ENCODE measurements at places on chromosomes 4 and X.

DNA sequence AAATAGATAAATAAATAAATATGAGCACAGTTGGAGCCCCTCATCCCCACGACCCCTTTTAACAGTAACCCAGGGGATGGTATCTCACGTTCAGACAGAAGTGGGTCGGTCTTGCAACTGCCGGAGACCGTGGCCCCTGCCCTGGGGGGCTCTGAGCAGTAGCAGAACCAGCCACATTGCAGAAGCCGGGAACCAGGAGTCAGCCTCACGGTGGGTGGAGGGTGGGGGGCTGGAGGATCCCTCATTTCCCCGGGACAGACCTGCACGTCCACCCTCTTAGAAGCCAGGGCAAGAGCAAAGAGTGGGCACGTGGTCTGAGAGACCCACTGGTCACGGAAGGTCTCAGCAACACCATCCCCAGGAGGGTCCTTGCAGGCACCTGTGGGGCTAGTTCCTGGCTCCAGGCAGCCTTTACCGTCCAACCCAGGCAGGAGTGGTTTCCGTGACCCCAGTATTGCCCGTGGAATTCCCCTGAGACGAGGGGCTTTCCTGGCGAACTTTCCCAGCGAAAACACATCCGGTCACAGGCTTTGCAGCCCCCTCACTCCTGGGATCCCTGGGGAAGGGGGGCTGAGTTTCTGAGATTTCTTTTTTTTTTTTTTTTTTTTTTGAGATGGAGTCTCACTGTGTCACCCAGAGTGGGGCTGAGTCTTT, 8.8 kb upstream of the IL3RA start:
- DNase-seq: no peak

DNA sequence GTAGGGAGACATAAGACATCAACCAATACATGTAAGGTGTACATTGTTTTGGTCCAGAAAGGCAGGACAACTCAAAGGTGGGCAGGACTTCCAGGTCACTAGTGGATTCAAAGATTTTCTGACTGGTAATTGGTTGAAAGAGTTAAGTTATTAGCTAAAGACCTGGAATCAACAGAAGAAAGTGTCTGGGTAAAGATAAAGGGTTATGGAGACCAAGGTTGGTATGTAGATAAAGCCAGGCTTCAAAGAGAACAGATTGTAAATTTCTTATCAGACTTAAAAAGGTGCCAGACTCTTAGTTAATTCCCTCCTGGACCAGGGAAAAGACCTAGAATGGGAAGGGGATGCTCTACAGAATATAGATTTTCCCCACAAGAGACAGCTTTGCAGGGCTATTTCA, 28.3 kb upstream of the GAB1 start:
- DNase-seq: no peak

DNA sequence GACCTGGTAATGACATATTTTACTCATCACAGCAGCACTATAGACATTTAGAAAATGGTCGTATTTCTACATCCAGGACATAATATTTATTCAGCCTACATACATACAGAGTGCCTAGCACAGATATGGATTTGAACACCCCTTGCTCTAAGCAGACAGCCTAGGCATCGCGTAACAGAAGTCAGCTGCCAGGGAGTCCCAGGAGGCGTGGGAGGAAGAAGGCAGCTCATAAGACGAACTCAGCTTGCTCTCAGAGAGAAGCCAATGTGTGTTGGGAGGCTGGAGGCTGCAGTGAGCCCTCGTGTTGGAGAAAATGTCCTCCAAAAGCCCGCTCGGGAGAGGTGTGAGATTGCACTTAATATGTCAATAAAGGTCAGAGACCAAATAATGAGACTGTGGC, 131.6 kb downstream of the BCOR start:
- no peak for DNase-seq

DNA sequence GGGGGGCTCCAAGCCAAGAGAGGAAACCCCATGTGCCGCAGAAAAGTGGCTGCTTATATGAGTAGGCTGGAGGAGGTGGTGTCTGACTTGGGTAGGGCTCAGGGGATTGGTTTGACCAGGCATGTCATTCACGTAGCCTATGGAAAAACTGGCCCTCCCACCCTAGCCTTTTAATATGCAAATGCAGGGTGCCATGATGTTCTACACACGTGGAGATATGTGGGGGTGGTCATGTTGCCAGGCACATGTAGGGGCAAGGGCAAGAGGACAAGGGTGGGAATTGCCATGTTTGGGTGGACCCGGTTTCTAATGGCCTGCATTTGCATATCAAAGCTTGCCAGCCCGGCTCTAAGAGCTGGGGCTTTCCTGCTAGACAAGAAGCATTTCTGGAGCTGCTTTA, 86.9 kb upstream of the SHISA3 start:
- DNase-seq: no peak

GRCh38 chrX:1576201-1576992, 15.0 kb upstream of the AKAP17A start:
- DNase-seq: no peak

GRCh38 chrX:129738466-129739308, at the start of gene XPNPEP2:
TSS of gene XPNPEP2 (plus strand) at chrX:129738979. CDS start at chrX:129739214, 235 bp downstream.
- DNase-seq: no peak

GRCh38 chrX:10015723-10016518, 48.8 kb downstream of the CLDN34 start:
- no peak for DNase-seq

GRCh38 chr4:25890571-25891485, 23.2 kb upstream of the SMIM20 start:
- no peak for DNase-seq

DNA sequence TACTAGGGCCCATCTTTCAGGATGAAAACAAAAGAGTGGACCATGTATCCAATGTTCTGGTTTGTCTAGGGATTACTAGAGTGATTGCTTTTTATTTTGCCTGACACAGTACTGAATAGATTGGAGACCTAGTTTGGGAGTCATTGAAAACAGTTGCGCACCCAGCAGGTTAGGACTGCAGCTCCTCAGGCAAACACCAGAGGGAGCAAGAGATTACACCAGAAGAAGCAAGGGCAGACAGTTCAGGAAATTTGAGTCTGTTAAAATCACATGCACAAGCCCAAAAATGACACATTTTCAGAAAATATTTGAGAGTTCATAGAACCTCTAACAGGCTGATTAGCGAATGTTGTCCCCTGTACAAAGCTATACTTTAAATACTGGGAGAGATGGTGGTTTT, 55.6 kb downstream of the CYLC1 start:
- DNase-seq: no peak

DNA sequence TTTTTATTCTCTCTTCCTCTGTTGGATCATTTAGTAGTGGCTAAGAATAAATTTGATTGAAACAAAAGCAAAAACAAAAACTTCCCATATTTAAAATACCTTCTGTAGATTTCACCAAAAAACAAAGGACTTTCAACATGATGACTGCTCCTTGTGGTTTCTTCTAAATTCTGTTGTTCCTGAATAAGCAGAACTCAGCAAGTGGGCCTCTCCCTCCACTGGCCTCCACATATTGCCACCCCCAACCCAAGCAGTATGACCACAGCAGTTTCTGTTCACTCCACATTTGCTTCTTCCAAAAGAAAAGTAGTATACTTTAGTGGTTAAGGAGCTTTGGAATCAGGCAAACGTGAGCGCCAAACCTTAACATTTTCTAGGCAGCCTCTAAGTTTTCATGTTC, 114.7 kb downstream of the COX18 start:
- no peak for DNase-seq

DNA sequence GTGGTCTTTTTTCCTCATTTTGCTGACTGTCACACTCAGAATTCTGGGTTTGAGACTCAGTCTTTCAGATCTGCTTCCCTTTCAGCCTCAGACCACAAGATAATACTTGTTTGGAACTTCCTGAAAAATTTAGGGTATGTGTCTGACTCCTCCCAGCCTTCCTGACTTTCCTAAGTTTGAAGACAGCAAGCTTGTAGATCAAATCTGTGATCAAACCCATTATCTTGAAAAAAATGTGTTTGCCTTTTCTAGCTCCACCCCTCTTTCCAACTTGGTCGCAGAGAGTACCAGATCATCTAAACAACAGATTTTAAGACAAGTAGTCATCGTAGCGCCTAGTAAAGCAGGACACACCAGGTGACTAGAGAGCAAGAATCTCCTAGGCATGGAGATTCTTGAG, 9.9 kb downstream of the BCAP31 start:
- no peak for DNase-seq

- DNase-seq: no peak
Observed at GRCh38 chr4:138193963-138194362, 48.2 kb downstream of the SLC7A11 start.

DNA sequence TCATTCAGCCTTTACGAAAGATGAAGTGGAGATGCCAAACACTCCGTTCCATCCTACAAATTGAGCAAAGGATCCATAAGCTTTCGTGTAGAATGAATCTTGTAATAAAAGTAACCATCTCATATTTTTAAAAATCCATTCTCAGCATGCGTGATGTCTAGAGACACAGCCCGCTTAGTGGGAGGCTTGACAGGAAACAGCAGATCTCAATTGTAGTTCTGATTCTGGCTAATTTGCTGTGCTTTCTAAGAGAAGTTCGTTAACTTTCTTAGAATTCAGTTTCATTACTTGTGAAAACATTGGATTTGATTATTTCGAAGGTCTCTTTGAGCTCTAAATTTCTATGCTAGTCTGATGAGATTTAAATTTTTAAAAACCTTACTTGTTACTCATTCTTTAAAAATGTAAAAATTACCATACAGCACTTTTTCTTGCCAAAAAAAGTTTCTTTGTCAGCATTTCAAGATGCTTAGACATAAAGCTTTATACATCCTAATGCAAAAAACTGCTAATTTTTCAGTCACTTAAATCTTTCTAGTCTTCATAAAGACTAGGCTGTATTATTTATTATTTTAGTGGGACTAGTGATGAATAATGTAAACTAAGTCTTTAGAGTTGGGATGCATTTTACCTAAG, 66.9 kb upstream of the NEIL3 start:
- no peak for DNase-seq

Measured in GM04504 (cell line).